T1000 (cell line): ENCODE measurements at places on chromosomes 12 and 14.

DNA sequence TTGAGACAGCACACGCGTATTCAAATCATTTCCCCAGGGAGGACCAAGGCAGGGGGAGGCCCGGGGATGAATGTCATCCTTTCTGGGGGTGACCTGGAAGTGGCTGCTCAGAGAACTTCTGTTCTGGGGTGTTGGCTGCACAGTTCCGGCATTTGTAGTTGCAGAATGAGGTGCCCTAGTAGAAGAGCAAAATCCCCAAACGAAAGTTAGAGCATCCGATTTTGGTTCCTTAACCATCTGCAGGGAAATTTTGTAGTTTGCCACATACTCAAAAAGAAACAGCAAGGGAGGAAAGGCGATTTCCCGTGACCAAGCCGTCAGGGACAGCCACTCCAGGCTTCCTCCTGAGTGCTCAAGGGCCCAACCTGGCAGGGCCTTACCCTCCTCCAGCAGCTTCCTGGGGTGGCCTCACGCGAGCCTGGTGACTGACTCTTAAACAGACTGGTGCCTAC, 13.0 kb upstream of the TRAF3 start:
- DNase-seq = no peak

DNA sequence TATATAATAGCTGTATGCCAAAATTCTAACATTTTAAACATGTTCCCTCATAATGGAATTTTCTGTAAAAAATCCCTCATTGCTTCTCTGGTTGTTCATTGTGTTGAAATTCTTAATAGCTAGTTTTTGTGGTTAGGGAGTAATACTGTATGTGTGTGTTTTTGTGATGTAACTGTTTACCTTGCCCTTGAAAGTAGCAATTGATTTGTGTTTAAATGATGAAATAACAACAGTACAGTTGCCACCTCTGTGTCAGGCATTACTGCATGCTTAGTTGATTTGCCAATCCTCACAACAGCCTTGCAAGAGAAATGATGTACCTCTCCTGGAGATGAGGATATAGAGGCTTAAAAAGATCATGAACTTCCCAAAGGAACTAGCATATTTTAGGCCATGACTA, 94.9 kb downstream of the DAAM1 start:
- no peak for DNase-seq

- DNase-seq = no peak
These were observed 937.2 kb upstream of the FLRT2 start for GRCh38 chr14:84592770-84593169.

DNA sequence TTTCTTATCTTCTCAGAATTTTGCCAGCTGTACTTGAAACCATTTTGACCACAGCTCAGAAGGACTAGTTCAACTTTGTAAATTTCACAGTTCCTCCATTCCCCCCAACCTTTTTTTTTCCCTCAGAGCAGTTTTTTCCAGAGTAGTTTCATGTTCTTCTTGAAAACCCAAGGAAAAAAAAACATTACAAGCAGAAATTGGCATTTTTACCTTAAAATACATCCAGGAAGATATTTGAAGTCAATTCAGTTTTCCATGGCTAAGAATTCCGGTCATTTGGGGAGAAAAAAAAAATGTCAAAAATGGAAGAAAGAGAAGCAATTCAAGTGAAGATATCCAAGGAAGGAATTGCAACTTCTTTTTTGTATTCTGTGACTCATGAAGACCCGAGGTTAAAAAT, 39.5 kb downstream of the SYNE2 start:
- DNase-seq = no peak

- no peak for DNase-seq
These were observed 92.0 kb downstream of the PPP2R5C start for GRCh38 chr14:101853455-101854018.

GRCh38 chr14:32669391-32669790, 269.3 kb upstream of the NPAS3 start:
- DNase-seq = no peak

- DNase-seq = no peak
These were observed 84.1 kb downstream of the BCAT1 start for GRCh38 chr12:24864796-24865125.

DNA sequence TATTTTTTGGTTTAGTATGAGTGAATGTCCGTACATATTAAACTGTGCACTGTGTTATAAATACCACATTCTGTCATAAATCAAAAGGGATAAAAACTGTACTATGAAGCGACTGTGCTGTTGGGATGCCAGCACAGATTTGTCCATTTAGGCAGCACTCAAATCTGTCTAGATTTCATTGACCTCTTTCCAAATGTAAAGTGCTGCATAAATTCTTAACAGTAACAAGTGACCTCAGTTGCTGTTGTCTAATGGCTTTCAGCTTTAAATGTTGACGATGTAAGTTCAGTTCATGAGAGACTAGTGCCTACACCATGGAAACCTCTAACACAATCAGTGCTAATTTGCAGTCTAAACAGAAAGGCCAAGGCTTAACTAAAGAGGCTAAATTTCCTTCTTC, 531.4 kb upstream of the LMO3 start:
- DNase-seq = no peak

- no peak for DNase-seq
These were observed 108.8 kb downstream of the PRKCH start for GRCh38 chr14:61430066-61430757.

- peak; percentile 38 for DNase-seq
These were observed 484.4 kb downstream of the ATP23 start for GRCh38 chr12:58425481-58426392.

DNA sequence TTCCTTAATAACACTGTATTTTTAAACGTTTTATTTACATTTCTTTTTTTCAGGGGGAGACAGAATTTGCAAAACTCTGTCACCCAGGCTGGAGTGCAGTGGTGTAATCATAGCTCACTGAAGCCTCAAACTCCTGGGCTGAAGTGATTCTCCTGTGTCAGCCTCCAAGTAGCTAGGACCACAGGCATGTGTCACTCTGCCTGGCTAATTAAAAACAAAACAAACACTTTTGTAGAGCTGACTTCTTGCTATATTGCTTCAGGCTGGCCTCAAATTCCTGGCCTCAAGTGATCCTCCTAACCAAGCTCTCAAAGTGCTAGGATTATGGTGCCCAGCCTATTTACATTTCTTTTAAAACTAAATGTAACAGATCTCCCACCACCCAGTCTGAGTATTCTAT, 12.7 kb downstream of the CPSF6 start:
- DNase-seq = no peak

DNA sequence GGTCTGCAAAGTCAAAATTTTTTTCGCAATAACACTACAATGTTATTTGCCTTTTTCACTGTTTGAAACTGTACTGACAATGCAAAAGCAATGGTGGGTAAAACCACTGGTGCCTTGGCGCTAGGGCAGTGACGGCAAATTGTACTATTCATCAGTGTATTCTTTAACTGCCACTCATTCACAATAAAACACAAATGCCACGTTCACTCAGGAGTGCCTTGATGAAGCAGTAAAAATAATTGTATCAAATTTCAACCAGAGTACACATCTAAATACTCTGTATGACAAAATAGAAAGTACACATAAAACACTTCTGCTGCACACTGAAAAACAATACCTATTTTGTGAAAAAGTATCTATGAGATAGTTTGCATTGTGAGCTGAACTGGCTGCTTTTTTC, 17.8 kb downstream of the DCAF5 start:
- no peak for DNase-seq

- DNase-seq = no peak
These were observed 9.7 kb downstream of the TUBA1C start for GRCh38 chr12:49274396-49275069.

DNA sequence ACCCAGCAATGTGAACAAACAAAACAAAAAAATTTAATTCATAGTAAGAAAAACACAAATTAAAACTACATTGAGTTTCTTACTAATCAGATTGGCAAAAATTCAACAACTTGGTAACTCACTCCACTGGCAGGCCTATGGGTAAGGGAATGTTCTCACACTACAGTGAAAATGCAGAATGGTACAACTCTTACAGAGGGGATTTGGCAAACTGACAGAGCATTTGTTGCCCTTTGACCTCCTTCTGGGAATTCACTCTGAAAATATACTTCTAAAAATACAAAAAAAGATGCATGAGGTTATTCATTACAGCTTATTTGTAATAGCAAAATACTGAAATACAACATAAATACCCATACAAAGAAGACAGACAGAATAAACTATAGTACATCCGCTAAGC, 32.8 kb downstream of the ABCD2 start:
- no peak for DNase-seq

GRCh38 chr14:71852181-71852580, 80.0 kb upstream of the RGS6 start:
- no peak for DNase-seq

DNA sequence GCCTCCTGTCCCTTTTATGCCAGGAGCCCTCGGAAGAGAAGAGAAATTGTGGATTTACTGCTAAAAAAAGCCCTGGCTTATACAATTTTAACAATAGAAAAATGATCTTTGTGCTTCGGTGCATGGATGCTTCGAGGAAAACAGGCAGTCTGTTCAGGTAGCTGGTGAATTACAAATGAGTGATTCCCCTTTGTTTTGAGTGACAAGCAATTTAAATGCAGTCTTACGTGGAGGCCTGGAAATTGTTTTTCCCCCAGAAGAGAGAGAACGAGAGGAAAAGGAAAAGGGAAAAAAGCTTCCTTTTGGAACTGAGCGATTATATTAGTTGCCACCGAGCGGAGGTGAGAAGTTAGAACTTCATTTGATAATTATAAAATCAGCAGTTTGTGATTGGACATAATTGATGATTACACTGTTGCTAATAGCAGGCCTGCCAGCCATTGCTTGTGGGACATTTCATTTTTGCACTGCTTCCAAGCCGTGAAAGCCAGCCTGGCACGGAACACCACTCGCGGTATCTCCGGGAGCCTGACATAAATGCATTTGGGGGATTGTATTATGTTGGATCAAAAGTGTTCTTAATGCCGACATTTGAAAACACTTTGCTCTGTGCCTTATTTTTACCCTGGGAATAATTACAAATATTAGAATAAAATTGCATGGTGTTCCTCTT, 117.7 kb downstream of the PHETA1 start:
- no peak for DNase-seq

DNA sequence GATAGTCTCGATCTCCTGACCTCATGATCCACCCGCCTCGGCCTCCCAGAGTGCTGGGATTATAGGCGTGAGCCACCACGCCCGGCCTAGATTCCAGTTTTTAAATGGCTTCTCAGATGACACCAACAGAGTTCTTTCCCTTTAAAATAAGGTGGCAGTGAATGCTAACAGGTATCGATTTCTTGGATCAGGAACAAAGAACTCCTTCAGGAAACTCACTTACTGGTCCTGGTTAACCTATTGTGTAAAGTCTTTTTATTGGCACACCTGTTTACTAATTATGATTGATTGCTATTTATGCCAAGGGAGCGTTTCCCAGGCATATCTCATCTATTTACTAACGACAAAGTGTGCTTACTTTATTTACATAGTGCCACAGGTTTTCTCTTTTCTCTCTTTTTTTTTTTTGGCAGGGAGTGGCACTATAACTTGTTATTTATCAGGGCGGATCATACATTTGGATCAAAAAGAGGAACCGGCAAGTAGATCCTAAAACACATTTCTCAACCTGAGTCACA, 89.7 kb downstream of the GLT1D1 start:
- DNase-seq = no peak

GRCh38 chr14:91140672-91141071, 26.8 kb downstream of the DGLUCY start:
- DNase-seq = no peak

- DNase-seq = no peak
These were observed 11.3 kb downstream of the BAZ1A start for GRCh38 chr14:34863844-34864243.

- DNase-seq = no peak
These were observed 95.9 kb downstream of the TBX3 start for GRCh38 chr12:114588061-114588460.

DNA sequence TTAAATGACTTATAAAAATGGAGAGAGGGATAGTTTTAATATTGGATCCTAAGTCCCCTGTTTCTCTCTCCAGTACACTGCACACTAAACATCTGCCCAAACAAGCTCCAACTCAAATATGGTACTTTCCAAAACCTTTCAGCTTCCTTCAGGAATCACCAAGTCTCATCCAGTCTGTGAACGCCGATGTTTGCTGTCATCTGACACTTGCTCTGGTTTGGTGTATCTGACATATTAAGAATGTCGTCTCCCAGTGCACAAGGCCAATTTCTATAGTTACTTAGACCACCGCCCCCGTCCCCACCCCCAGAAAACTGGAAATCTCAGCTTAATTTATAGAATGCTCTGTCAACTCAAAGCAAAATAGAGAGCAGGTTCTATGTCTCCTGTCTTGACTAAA, 5.0 kb upstream of the MGP start:
- no peak for DNase-seq

DNA sequence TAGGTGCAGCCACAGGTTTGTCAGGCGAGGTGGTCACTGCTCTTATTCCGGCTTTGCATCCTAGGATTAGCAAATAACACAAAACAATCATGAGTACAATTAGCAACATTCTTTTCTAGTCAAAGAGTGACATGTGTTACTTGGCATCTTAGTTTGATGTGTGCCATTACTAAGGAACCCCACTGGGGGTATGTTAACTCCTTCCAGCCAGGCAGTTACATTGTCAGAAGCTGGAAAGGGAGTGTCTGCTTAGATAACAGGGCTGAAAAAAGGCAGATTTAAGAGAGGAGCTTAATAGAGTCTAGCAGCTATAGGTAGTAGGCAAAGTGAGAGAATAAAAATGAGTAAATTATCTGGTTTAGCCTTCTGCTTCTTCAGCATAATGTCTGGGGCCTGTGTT, 30.5 kb upstream of the METAP2 start:
- no peak for DNase-seq

DNA sequence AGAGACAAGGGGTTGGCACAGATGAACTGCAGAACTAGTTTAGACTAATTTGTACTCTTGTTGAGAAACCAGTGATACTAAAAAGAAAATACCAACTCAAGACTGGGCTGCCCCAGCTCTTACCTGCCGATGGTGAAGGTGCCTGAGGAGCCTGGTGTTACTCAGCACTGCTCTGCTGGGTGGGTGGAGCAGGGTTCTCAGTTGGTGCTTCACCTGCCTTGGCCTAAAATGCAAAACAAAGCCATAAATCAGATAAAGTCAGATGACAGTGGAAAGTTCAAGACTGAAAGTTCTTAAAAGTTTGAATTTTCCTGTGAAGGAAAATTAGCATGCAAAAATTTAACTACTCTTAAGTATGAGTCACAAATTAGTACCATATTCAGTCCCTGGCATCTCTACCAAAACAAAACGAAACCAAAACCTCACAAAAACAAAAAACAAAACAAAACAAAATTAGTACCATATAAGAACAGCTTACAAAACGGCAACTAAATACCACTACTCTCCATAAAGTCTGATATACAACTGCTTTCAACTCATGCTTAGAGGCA, 21.9 kb downstream of the YBX3 start:
- DNase-seq = no peak

GRCh38 chr12:7103837-7104584, 5.0 kb downstream of the C1RL start:
- DNase-seq = no peak

- no peak for DNase-seq
These were observed 4.0 kb upstream of the NUAK1 start for GRCh38 chr12:106142591-106143261.
